AG09319 (cell line): ENCODE measurements at places on chromosomes 6 and 20.

- no peak for DNase-seq
Measured at GRCh38 chr6:15952231-15953151, 176.4 kb upstream of the MYLIP start.

DNA sequence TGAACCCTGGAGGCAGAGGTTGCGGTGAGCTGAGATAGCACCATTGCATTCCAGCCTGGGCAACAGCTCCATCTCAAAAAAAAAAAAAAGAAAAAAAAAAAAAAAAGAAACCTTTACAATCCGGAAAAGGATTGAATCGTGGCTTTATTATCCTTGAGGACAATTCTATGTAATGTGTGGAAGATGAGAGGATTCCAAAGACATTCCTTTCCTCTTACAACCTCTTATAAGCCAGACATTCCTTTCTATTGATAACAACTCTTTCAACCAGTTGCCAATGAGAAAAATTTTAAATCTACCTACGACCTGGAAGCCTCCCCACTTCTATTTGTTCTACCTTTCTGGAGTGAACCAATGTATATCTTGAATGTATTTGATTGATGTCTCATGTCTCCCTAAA is 91.2 kb upstream of the EEF1E1 start:
- DNase-seq: no peak

DNA sequence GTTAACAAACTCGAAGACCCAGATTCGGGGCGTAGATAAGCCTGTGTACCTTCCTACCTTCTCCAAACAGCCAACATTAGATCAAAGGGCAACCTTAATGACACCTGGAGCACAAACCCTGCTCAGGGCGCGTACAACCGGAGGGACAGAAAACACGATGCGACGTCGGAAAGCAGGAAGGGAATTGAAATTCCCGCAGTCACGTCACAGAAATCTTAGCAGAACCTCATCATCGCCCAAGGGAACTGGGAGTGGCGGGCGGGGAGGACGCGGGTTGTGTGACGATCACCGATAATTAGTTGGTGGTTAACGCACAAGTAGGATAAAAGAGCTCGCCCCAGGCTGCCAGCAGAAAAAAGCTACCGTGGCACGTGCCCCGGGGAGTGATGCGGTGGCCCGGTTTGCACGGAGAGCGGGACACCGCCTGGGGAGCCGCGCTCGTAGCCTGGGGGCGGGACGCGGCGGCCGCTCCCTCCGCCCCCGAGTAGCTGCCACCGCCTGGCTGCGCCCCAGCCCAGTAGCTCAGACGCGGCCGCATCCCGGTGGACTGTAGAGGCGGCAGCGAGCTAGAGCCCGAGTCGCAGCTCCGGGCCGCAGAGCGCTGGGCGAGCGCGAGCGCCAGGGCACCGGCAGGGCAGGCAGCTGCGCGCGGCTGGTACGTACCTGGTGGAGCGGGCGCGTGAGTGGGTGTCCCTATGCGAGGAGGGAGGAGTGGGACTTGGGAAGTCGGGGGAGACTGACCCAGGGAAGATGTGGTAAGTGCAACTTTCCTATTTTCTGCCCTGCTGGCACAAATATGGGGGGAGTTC is at the start of gene PKIB:
Gene PKIB, plus strand, starts transcription at position 525 of the 809 bp plus-strand sequence. CDS start 107,390 bp downstream, outside the sequence.
- DNase-seq: no peak

DNA sequence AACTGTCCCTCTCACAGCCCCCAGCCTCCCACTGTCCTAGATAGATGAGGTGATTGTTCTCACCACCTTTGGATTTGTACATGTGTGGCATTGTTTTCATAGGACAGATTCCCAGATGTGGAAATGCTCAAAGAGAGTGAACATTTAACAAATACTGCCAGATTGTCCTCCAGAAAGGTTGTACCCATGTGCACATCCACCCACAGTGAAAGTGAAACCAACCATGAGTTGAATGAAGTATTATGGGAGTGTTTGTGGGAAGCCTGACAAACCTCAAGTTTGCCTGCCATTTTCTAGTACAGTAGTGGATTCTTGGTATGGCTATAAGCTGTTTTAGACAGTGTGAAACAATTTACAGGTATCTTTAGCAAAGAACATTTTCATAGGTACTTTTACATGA is 42.7 kb downstream of the ANKRD6 start:
- DNase-seq: no peak
